ENCODE measurements at places on chromosomes 16 and 17.

- no peak for DNase-seq
Observed at GRCh38 chr17:74798239-74798707, 22.1 kb upstream of the NAT9 start.

DNA sequence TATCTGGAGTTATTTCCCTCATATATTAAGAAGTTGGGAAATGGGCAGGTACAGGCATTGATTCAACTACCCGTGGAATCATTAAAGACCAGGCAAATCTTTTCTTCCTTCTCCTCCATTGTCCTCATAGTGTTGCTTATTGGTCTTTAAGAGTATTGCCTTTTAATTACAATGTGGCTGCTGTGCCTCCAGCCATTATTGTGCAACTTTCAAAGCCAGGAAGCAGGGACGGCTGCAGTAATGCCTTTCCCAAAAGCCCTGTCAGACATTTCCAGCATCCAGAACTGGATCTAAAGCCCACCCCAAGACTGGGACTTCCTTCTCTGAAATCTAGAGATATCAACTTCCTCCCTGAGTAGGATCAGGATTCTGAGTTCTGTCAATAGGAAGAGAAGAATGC, 42.3 kb upstream of the MED9 start:
- no peak for DNase-seq

DNA sequence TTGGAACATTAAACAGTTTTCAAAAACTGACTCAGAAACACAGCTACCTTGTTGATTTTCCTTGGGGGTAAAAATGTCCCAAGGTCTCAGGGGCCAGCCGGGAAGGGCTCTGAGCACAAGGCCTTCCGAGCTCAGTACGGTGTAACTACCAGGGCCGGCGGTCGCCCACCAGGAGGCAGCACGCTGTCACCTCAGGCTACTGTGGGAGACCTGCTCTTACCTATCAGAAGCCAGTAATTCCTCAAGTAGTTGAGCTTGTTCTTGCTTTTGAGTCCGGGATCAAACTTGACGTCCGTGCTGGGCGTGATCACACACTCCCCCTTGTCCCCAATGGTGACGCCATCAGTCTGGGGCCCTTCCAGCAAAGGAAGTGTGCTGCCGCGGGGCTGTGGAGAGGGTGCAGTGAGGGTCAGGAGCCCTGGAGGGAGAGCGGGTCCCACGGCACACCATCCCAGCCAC, 43.4 kb upstream of the ICAM2 start:
- DNase-seq, result no peak

- DNase-seq, result no peak
Observed at GRCh38 chr16:81778861-81779535, at the start of gene PLCG2. Gene PLCG2 (plus strand): TSS chr16:81779291. CDS start chr16:81785990, 6,699 bp downstream.

DNA sequence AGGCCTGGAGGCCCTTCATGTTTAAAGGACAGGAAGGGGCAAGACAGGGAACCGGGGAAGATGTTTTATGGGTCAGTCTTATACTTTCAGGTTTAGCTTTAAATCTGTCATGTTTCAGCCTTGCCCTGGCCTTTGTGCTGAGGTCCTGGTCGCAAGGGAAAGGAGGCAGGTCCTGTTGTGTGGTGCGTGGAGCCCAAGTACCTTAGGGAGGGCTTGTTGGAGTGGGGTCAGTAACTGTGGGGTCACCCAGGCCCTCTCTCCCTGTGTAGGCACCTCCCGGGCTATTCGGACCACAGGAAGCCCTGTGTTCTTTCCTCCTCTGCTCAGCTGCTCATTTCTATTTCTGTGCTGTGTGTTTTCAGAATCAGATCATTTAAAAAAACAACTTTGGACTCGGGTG, 42.7 kb downstream of the MPRIP start:
- DNase-seq, result no peak

Measured in NCI-H1417 treated with DMSO at 0.1 percent for 48 hours (cell line).